PC-9 (cell line): ENCODE measurements at places on chromosomes 11 and 22. TPM values are rescaled to one million over a fixed set of nuclear protein-coding genes. Genes with fewer than 3 reads are reported as not detected.

CTSW gene
- total RNA-seq = not detected in 2 replicates

C11orf97 gene
- total RNA-seq = not detected in 2 replicates

TCN2 gene
- total RNA-seq = 11.5 and 12.9 TPM in 2 replicates

ACR gene
- total RNA-seq = 0.28 TPM in 1 of 2 replicates, not detected in the other

NEFH gene
- 5.1 and 6.9 TPM in 2 replicates for total RNA-seq

INCENP gene
- total RNA-seq = 122 and 154 TPM in 2 replicates

OR52N4 gene
- not detected in 2 replicates for total RNA-seq

GRCh38 chr11:35013514-35014233, 97.3 kb downstream of the PDHX start:
- no peak for DNase-seq
- no peak overlapping the region for H3K27ac ChIP-seq
- H3K36me3 ChIP-seq = no peaks in the 10 kb centered on the region
- no peak overlapping the region for H3K4me3 ChIP-seq

DNA sequence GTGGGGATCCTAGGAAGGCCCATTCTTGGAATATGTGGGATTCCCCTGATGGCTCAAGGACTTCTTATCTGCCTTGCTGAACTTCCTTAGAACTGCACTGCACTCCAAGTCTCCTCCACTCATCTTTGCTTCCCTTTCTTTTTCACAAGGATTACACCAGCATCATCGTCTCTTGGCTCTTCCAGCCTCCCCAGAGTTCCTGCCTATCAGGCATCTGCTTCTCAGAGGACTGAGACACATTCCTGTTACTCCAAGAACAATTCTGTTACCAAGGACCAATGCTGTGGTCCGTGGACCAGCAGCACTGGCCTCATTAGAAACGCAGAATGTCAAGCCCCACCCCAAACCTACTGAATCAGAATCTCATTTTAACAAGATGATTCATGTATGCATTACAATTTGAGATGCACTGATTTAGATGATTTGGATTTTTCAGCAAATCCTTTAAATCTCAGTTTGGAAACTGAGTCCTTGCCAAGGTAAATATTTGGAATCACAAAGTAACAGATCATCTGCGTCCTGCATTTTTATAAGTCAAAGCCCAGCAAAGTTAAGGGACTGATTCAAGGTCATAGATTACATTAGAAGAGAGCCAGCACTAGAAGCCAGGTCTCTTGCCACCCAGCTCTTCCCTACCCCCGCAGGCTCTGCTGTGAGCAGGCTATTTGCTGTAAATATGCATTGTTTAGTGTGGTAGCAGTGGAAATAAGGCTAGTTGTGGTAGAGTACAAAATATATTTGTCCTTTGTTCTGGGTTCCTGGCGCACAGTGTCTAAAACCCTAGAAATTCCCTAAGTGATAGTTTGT, 110.9 kb downstream of the SWAP70 start:
- no peaks in the 10 kb centered on the region for H3K36me3 ChIP-seq
- H3K4me1 ChIP-seq = no peaks in the 10 kb centered on the region
- no peaks in the 10 kb centered on the region for H3K27me3 ChIP-seq

DNA sequence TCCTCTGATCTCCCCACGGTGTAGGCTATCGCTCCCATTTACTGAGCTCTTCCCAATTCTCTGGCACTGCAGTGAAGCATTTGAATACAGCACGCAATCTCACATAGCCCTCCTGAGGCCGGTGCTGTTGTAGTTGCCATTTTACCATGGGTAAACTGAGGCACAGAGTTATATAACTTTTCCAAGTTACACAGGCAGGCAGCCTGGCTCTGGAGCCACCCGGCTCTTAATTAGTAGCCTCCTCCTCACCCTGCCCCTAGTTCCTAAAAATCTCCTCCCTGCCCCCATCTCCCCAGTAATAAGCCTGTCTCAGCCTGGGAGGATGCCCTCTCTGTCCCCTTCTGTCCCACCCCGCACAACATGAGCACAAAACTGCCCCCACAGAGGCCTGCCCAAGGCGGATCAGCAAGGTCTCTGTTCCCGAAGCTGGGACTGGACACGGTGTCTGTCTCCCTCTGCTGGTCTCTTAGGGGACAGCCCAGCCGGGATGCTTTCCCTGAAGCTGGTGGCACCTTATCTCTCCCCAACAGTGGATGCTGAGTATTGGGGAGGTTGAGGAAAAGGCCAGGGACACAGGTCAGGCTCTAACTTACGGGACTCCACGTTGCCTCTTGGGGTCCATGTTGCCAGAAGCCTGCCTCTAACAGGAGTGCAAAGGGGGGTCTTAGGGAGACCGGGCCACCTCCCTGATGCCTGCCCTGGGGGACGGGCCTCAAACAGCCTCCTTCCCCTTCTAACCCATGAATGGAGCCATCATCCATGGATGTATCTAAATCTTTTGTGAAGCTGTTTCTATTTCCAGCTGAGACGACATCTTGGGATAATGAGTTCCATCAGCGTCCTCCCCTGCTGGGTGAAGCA, 9.1 kb upstream of the CLCF1 start:
- peaks cover 64% of the 10 kb centered on the region for H3K4me1 ChIP-seq
- H3K27ac ChIP-seq = no peak overlapping the region
- DNase-seq = peak; percentile 84
- H3K36me3 ChIP-seq = no peaks in the 10 kb centered on the region
- H3K4me3 ChIP-seq = no peak overlapping the region

- no peaks in the 10 kb centered on the region for H3K27me3 ChIP-seq
- no peaks in the 10 kb centered on the region for H3K36me3 ChIP-seq
- H3K4me3 ChIP-seq = no peak overlapping the region
- no peak for DNase-seq
- H3K4me1 ChIP-seq = peaks cover 9% of the 10 kb centered on the region
- no peak overlapping the region for H3K27ac ChIP-seq
These were observed 11.9 kb downstream of the CLPB start for GRCh38 chr11:72422414-72422813.

- H3K36me3 ChIP-seq = no peaks in the 10 kb centered on the region
- DNase-seq = no peak
- H3K27me3 ChIP-seq = no peaks in the 10 kb centered on the region
- H3K4me3 ChIP-seq = no peak overlapping the region
- H3K4me1 ChIP-seq = no peaks in the 10 kb centered on the region
These were observed 92.4 kb upstream of the BID start for GRCh38 chr22:17866621-17867020.

- no peaks in the 10 kb centered on the region for H3K27me3 ChIP-seq
- 0 out of 2 replicates have a peak, but pooled peaks cover 3% of the 10 kb centered on the region for H3K36me3 ChIP-seq
- H3K27ac ChIP-seq = no peak overlapping the region
- peaks cover 21% of the 10 kb centered on the region for H3K4me1 ChIP-seq
- H3K4me3 ChIP-seq = peak overlapping the region; percentile 58; the same call in 1 of the 2 replicates
- DNase-seq = no peak
These were observed 581 bp upstream of the AP5B1 start for GRCh38 chr11:65781152-65781961.

DNA sequence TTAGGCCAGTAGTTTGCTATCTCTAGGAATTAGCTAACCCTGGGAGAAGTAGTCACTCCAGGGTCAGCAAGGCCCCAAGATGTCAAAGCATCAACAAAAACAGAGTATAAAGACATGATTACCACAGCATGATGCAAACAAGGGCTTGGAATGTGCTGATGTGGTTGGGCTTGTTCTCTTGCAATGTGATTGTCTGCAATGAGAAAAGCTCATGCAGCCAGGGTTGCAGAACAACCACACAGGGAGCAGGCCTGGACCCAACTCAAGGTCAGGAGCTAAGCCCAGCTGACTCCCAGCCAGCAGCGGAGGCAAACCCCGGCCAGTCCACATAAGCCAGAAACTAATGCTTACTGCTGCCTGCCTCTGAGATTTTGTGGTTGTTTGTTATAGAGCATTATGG, 132.4 kb upstream of the ZC3H12C start:
- no peaks in the 10 kb centered on the region for H3K27me3 ChIP-seq
- H3K36me3 ChIP-seq = no peaks in the 10 kb centered on the region
- H3K27ac ChIP-seq = no peak overlapping the region
- H3K4me3 ChIP-seq = no peak overlapping the region

- H3K4me1 ChIP-seq = no peaks in the 10 kb centered on the region
- H3K27ac ChIP-seq = no peak overlapping the region
- no peaks in the 10 kb centered on the region for H3K27me3 ChIP-seq
- no peak for DNase-seq
- H3K36me3 ChIP-seq = no peaks in the 10 kb centered on the region
These were observed 13.9 kb downstream of the KDM4D start for GRCh38 chr11:94987378-94987777.

- no peaks in the 10 kb centered on the region for H3K4me1 ChIP-seq
- DNase-seq = no peak
- no peak overlapping the region for H3K27ac ChIP-seq
- H3K4me3 ChIP-seq = no peak overlapping the region
These were observed 45.5 kb upstream of the GLYATL1B start for GRCh38 chr11:59040607-59041006.

DNA sequence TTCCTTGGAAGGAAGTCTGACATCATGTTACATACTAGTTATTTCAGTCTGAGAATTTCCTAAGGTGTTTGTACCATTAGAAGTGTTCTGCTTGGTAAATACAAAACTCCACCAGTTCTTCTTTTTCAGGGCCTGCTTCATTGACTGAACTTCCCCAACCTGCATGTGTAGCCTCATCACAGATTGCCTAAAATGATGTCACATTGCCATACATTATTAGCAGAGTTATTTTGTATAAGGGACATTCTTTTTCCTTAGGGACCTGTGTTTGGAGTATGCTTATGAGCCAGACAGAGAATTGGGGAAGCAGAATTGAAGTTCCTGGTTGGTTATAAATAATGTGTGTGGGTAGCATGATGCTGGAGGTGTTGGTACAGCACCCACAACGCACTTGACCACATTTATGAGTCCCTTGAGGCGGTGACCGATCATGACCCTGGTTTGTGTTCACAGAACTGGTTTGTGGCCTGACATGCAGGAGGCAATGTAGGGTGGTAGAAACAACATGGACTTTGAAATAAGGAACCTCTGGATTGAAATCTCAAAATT, 16.4 kb upstream of the MMP7 start:
- peaks cover 39% of the 10 kb centered on the region for H3K4me1 ChIP-seq
- H3K4me3 ChIP-seq = no peak overlapping the region
- no peak for DNase-seq
- H3K27me3 ChIP-seq = no peaks in the 10 kb centered on the region

DNA sequence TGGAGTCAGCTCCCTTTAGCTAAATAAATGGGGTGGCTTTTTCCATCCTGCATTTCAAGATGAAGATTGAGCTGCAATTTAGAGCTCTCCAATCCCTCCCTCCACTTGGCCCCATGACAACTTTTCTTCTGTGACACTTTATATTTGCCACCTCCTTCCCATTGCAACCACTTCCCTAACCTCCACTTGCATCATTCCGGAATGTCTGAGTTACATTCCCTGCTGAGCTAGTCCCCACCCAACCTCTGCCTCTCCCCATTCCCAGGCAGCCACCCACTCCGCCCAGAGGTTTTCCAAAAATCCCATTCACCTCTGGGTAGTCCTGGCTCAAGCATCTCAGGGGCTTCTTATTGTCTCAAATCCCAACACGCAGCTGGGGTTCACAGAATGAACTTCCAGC, 24.7 kb downstream of the PC start:
- H3K4me1 ChIP-seq = peaks cover 26% of the 10 kb centered on the region
- no peak overlapping the region for H3K4me3 ChIP-seq
- H3K36me3 ChIP-seq = no peaks in the 10 kb centered on the region
- H3K27ac ChIP-seq = no peak overlapping the region
- no peak for DNase-seq

DNA sequence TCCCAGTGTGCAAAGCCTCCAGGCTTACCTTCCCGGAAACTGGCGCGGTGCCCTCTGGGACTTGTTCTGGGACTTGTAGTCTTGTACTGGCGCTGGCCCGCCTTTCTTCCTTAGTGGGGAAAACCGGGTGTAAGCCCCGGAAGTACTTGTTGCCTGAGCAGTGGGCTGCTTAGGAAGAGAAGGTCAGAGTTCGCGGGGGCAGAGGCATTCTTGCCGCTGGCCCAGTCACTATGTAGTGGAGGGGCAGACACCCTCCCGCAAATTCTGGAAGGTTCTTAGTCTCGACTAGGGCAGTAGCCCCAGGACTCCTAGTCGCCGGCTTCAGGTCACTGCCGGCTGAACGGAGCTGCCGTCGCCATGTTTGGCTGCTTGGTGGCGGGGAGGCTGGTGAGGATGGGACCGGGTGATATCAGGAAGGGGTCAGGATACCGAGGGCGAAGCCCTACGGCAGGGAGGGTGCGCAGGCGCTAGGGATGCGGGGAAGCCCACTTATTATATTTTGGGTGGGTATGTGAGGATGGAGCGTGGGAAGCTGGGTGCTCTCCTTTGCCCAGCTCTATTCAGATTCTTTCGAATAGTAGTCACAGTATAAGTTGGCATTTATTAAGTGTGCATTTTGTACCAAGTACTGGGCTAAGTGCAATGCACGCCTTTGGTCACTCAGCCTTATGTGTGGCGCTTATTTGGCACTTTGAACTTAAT, at the start of gene HIKESHI:
Gene HIKESHI (plus strand): TSS at position 149 of the 702 bp plus-strand sequence. CDS start 209 bp downstream, at position 358.
- peak within 1 kb of the TSS; percentile 78 for H3K4me3 ChIP-seq
- no peaks in the 10 kb centered on the region for H3K27me3 ChIP-seq
- no peaks in the 10 kb centered on the region for H3K36me3 ChIP-seq
- peak; percentile 96 for DNase-seq

DNA sequence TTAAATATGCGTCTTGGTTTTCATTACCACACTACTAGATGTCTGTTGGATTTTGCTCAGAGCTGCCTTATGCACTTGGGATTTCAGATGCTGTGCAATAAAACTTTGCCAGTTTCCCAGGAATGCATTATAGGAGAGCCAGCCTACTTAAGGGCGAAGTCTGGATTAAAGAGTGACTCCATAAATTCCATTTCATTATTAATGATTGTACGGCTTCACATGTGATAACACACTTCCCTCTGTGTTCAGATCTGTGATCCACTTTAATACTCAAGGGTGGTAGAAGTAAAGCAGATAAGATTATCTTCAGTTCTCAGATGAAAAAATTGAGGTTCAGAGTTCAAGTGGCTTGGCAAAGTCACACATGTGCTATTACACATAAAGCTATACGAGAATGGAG, 110.2 kb downstream of the C11orf91 start:
- DNase-seq = no peak
- no peaks in the 10 kb centered on the region for H3K4me1 ChIP-seq
- no peak overlapping the region for H3K4me3 ChIP-seq
- H3K27ac ChIP-seq = no peak overlapping the region
- no peaks in the 10 kb centered on the region for H3K27me3 ChIP-seq

GRCh38 chr11:92536883-92537282, 312.3 kb downstream of the FAT3 start:
- DNase-seq = no peak
- no peaks in the 10 kb centered on the region for H3K4me1 ChIP-seq
- H3K4me3 ChIP-seq = no peak overlapping the region
- H3K27ac ChIP-seq = no peak overlapping the region
- H3K27me3 ChIP-seq = no peaks in the 10 kb centered on the region
- no peaks in the 10 kb centered on the region for H3K36me3 ChIP-seq

DNA sequence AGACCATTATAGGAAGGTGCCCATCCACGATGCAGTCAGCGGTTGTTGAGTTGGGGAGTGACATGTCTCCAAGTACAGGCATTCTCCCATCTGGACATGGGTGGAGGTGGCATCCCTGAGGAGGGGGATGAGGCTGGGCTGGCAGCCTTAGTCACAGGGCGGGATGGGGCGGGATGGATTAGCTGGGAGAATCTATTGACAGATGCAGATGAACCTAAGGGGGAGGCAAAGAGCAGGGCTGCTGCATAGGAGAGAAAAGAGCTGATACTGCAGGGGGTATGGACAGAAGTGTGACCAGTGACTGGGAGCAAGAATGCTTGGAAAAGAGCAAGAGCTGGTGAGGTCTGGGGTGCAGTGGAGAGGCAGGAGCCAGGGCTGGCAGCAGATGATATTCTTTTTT, 42.7 kb downstream of the SCN3B start:
- H3K4me1 ChIP-seq = no peaks in the 10 kb centered on the region
- DNase-seq = no peak
- no peaks in the 10 kb centered on the region for H3K36me3 ChIP-seq
- H3K4me3 ChIP-seq = no peak overlapping the region

- peaks cover 4% of the 10 kb centered on the region; the same call in 1 of the 2 replicates for H3K27me3 ChIP-seq
- H3K4me1 ChIP-seq = no peaks in the 10 kb centered on the region
- no peak for DNase-seq
- no peaks in the 10 kb centered on the region for H3K36me3 ChIP-seq
- H3K4me3 ChIP-seq = no peak overlapping the region
- no peak overlapping the region for H3K27ac ChIP-seq
These were observed 677.3 kb upstream of the KIRREL3 start for GRCh38 chr11:127677660-127678425.
